ENCODE measurements at places on chromosomes 6 and 20.

GRCh38 chr20:5033566-5033965, 32.3 kb upstream of the SLC23A2 start:
- DNase-seq: no peak

DNA sequence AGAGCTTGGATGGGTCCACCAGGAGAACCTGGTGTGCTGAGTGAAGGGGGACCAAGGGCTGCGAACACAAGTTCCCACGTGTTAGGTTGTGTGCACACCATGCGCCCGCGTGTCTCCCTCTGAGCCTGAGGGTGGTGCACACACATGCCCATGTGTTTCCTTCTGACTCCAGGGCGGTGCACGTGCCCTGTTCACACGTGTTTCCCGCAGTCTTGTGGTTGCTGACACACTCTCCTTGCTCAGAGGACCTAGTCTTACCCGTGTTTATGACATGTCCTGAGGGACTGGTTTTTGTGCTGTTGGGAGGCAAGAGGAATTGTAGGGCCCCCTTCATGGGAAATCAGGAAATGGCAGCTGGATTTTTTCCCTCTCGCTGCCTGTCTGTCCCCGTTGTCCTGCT, 36.3 kb upstream of the PCMTD2 start:
- no peak for DNase-seq

DNA sequence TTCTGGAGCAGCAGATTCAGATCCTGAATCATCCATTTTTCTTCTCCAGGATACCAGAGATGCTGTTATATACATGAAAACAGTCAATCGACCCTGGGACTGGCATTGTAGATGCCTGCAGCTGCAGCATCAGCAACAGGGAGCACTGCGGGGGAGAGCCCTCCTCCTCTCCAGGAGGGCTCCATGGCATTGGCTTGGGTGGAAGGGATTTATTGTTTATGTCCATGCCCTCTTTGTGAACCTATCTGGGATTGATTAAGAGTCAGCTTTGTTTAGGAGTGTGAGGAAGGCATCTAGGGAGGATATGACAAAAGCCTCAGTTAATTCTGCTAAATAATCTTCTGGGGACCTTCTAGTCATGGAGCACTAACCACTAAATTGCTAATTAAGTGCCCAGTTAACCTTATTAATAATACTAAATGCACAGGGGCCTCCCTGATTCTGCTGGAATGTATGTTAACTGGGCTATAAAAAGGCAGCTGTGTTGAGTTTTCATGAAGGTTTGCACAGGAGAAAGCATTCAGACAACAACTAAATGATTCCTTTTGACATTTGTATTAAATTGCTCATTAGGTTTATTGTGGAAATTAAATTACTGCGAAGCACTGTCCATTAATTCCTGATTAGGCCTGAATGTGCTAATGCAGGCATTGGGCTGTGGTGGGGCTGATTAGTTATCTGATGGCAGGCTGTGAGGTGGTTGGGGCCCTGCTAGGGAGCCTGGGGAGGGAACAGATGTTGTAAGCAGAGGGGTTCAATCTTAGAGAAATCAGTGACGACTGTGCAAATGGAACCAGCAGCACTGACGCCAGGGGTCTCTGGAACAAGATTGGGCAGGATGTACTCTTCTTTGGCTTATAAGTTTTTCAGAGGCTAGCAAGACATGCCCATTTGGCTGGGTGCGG, 57.6 kb downstream of the IMPG1 start:
- DNase-seq: no peak

DNA sequence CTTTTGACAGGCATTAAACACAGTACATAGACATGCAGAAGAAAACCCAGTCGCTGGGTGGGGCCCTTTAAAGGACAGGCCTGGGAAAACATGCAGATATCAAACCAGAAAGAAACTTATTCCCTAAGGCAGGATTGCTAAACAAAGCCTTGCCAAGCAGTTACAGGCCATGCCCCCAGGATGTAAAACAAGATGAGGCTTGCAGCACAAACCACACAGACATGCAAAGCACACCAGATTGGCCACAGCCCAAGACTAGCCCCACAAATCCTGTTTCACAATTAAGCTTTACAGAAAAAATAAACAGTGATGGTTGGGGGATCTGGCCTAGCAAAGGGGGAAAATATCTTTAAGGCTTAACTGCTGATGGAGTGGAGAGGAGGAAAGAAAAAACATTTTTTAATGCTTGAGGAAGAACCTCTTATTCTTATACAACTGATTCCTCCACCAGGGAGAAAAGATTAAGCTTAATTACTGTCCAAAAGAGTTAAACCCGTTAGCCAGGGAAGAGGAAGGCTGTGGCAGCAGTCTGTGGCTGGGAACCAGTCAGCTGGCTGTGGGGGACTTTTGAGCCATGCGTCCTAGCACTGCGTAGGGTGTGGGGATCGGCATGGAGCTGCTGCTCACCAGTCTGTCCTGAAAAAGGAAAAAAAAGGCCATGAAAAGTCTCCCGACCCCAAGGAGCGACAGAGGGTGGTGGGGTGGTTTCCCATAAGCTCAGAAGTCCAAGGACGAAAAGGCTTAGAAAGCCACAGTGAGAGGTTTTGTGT, 28.4 kb downstream of the COL19A1 start:
- no peak for DNase-seq

- DNase-seq: no peak
Observed at GRCh38 chr20:10077081-10077471, 42.3 kb downstream of the ANKEF1 start.

Measured in activated T-cell treated with anti-CD3 and anti-CD28 coated beads for 4 hours (primary cell).